ENCODE measurements at places on chromosomes 5 and 9.

- no peak for DNase-seq
Measured at GRCh38 chr5:113194591-113194990, 218.0 kb downstream of the DCP2 start.

- no peak for DNase-seq
Measured at GRCh38 chr5:1178529-1179382, 22.6 kb upstream of the SLC6A19 start.

DNA sequence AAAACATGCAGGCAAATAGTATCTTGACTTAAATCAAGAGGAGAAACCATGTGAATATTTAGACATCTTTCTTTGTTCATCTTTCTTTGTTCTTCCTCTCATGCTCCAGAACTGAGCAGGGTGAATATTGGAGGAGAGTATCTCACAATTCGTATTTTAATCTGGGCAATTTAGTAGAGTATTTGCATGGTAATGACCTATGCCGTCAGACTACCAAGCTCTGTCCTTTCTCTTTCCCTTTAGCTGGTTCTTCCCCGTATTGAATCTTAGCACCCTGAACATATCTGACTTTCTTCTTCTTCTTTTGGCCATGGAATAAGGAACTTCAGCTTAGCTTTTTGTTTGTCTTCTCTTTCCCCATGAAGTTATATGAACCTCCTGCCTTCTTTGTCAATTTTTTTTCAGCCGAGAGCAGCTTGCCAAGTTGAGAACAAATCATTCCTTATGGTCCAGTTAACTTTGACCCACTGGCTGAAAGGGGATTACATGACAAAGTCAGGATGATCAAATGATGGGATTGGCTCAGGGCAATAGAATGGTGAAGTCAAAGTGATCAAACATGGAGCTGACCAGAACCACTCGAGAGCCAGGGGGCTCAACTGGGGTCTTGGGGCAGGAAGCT is 95.8 kb downstream of the DAPK1 start:
- no peak for DNase-seq

DNA sequence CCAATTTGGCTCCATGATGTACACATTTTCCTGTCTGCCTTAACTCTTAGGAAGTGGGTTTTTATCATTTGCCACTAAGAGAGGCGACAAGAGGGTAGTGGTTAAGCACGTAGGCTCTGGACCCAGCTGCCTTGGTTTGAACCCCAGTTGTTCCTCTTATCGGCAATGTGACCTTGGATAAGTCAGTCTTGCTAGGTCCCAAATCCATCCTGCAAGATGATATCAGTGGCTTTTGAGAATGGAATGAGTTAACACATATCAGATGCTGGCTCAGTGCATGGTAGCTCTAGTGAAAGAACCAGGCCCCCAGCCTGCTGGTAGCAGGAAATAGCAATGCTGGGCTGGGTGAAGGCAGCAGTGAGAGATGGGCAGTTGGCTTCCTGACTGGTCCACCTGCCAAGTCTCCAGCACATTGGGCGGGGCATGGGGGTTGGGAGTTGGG is 72.5 kb downstream of the STK10 start:
- no peak for DNase-seq

DNA sequence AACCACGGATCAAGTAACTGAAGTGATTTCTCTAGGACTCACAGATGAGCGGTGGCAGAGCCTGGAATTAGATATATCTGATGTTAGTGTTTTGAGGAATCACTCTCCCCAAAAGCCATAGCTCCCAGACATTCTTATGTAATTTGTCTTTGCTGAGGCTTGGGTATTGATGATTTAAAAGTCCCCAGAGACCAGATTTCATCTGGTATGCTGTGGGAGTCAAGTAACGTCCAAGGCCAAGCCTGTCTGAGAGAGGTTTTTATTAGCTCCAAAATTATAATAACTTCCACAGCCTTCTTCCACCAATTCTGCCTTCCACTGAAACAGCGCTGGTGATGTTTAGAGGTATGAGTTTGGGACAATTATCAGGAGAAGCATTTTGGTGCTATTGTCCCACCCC is 21.3 kb upstream of the KCNIP1 start:
- DNase-seq = no peak

DNA sequence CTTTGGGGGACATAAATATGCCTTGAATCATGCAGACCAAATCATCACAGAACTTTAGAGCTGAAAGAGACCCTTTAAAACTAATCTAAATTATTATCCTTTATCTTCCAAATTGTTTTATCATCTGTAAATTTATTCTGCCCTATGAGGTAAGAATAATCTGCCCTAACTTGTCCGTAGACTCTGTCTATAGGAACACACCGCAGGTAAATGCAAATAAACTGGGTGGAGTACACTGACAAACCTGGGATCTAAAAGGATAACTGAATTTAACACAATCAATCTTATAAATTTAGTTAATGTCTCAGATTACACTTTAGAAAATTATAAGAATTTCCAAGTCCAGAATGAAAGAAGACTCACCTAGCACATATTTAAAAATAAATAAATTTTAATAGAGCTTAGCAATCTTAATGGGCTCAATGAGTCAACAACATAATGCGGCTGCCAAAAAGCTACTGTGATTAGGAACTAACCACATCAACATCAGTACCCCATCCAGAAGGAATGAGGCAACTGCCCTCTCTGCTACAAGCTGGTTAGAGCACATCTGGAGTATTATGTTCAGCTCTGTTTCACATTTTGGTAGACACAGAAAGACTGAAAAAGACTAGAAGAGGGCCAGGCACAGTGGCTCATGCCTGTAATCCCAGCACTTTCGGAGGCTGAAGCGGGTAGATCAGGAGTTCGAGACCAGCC is 5.6 kb downstream of the MEGF9 start:
- DNase-seq = no peak

- DNase-seq = no peak
Measured at GRCh38 chr5:56048124-56048523, 53.4 kb upstream of the IL6ST start.

DNA sequence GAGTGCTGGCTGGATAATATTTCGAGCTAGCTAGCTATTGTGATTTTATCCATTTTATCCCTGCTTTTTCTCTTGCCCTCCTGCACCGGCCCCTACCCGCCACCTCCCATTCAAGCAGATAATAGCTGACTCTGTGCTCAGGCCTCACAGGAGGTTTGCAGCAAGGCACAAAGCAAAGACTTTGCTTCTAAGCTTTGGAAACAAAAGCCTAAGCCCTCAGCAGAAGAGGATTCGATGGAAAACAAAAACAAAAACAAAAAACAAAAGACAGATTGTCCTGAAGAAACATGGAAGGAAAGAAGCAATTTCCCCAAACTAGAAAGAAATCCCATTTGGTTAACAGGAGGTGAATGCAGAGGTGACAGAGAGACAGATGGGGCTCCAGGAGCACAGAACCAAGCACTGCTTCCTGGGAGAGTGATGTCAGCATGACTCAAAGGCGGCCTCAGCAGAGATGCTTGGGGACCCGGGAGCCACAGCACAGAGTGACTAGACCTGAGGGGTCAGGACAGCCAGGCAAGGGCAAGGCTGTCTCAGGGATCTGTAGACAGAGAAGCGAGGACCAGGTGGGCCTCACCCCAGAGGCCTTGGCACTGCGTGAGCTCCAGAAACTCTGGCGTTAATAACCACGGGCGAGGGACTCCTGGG is 28.4 kb downstream of the MTX3 start:
- DNase-seq = peak; percentile 20

DNA sequence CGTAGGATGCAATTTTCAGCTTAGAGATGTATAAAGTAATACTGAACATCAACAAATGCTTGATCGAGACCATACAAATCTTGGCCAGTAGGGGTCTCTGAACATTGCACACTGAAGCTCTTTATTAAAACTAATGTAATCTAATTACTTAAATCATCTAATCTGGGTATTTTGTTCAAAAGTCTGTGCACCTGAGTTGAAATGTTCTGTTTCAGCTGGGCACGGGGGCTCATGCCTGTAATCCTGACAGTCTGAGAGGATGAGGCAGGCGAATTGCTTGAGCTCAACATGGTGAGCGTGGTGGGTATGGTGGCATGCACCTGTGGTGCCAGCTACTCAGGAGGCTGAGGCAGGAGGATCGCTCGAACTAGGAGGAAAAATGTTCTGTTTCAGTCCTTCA is 41.0 kb downstream of the ESM1 start:
- no peak for DNase-seq

DNA sequence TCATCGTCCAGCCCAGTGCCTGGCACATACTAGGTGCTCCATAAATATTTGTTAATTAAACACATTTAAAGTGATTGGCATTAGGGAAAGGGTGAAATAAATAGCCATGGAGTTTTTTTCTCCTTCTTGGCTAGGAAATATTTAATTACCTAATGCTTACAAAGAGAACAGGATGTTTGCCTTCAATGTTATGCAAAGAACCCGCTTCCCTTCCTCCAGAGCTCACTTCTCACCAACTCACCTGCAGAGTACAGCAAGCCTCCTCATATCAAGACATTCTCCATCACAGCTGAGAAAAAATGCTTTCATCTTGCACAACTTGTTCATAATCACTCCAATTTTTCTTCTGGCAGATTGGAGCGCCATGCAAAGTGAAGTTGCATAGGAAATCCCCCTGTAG is 161.7 kb upstream of the STK32A start:
- no peak for DNase-seq

GRCh38 chr5:140497897-140498296 is 49.6 kb upstream of the EIF4EBP3 start:
- no peak for DNase-seq

- DNase-seq = no peak
Measured at GRCh38 chr5:24986326-24986725, 341.5 kb upstream of the CDH10 start.
